ENCODE measurements at places on chromosomes 11 and 22.

GRCh38 chr11:101436511-101437142 lies 147.2 kb downstream of the TRPC6 start:
- DNase-seq = no peak

GRCh38 chr22:50417411-50418210 lies 57.2 kb downstream of the SBF1 start:
- no peak for DNase-seq

DNA sequence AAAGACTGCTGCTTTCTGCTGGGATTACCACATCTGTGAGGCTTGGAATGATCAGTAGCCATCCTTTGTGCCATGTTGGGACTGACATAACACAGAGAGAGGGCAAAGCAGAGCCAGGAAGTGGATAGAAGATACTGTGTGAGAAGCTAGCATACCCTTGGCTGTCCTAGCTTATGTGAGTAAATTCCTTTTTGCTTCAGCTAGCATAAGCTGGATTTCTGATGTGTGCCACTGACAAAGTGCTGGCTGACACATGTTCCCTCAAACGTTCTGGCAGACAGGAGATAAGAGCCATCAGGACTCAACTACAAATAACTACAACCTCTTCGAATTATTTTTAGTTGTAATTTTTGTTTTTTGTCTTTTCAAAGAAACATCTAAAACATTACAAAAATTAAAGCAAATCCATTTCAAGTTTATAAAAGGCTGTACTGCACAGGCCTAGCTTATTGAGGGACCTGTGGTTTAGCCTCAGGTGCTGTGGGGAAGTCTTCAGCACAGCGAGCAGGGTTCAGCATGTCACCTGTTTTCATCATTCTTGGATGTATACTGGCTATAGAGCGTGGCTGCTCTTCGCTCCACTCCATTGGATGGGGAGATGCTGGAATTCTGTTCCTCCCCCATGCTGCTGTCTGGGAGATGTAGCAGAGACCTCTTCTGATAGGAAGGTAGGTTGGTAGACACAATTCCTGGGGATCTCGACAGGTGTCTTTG lies 120.9 kb downstream of the SWAP70 start:
- DNase-seq = no peak

- peak; percentile 23 for DNase-seq
These were observed 1077.3 kb downstream of the TBC1D22A start for GRCh38 chr22:47839595-47840227.

- DNase-seq = no peak
These were observed 111.2 kb upstream of the FGF3 start for GRCh38 chr11:69930081-69931059.

- no peak for DNase-seq
These were observed 21.9 kb upstream of the PPP2R1B start for GRCh38 chr11:111788051-111788450.

DNA sequence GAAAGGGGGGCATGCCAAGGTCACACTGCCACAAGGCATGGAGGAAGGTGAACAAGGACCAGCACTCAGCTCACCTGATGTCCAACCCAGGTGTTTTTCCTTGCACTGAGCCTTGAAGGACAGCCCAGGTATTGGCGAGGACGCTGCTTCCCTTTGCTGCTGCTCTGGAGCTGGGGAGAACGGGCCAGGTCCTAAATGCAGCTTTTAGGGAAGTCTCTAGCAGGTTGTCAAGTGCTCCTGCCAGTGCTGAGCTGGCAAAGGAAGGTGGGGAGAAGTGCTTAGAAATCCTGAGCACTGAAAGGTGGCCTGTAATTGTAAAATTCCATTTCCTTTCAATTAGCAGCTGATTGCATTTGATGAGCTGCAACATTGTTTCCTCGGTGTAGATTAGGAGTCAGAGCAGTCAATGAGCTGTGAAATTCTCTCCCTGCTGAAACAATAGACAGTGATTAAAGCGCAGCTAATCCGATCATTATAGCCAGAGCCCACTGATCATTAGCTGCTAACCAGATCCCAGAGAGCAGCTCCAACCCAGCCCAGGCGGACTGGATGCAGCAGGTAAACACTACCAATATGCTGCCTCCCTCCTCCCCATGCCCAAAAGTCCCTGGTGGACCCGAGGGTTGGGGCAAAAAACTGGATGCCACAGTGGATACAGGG lies 507.6 kb downstream of the INSC start:
- DNase-seq = no peak

GRCh38 chr22:38345782-38346181 lies 28.5 kb upstream of the CSNK1E start:
- no peak for DNase-seq

- no peak for DNase-seq
These were observed 32.4 kb downstream of the KCNQ1 start for GRCh38 chr11:2477254-2477653.

DNA sequence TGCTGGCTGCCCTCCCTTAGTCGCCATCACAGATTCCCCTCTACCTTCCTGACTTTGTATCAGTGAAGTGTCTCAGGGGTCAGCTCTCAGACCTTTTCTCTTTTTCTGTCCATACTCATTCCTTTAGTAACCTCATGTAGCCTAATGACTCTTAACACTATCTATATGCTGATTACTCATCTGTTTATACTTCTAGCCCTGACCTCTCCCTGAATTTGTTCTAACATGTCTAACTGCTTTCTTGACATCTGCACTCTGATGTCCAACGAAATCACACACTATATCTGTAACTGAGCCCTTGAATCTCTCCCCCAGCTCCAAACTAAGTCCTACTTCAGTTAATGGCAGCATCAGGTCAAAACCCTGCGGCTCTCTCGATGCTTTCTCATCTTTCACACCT lies 135.8 kb upstream of the TIMP3 start:
- no peak for DNase-seq

DNA sequence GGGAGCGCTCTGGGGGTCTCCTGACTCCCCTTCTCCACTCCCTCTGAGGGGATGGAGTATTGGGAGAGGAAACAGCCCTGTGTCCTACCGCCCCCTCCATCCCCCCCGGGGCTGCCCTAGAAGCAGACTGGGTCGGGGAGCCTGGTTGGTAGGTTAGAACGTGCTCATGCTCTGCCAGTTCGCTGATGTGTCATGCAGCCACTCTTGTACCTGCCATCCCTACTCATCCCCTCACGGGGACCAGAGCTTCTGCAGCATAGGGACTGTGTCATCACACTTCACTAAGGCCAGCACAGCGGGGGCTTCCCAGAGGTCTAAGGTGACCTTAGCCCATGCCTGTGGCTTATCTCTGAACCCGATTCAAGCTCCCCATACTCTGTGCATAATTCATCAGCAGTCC lies 4.7 kb downstream of the KCNJ1 start:
- DNase-seq = no peak

DNA sequence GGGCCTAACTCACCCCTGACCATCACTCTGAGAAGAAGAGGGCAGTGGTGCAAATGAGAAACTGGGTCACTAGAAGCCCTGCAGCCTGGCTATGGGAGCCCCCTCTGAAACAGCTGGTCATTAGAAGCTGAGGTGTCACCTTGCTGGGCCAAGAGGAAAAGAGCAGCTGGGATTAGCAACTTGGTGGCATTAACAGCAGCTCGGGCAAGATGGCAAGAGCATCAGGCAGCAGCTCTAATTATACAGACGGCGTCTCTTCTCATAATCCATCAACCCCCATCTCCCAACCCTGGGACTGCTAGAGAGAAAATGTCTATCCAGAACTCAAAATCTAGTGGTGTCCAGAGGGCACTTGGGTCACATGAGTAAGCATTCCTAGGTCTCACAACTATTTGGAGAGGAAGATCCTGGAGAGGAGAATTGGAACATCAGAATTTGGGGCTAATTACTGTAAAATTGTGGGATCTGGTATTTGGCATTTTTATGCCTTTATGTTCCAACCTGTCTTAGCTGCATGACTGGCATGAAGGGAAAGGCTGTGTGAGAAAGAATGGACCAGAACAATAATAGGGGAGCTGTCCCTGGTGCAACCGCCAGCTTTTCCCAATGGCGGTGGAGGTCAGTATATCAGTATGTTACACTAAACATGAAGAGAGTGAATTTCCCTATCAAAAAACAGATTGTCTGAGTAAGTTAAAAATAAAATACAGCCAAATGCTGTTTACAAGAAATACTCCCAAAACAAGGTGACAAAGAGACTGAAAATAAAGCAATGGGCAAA lies 7.6 kb upstream of the LMO1 start:
- DNase-seq = no peak

GRCh38 chr11:10495464-10495786 lies 40.4 kb downstream of the AMPD3 start:
- no peak for DNase-seq

DNA sequence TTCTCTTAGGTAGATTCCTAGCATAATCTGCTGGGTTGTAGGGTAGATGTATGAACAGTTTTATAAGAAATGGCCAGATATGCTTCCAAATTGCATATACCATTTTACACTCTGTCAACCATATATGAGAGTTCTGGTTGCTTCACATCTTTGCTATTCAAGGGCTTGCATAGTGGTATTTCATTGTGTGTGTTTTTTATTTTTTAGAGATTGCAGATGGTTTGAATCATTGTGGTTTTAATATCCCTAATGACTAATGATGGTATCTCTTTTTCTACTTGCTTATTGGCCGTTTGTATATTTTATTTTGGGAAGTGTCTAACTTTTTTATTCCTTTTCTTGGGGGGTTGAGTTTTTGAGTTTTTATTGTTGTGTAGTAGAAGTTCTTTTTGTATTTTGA lies 26.9 kb downstream of the RNF214 start:
- DNase-seq = peak; percentile 66

DNA sequence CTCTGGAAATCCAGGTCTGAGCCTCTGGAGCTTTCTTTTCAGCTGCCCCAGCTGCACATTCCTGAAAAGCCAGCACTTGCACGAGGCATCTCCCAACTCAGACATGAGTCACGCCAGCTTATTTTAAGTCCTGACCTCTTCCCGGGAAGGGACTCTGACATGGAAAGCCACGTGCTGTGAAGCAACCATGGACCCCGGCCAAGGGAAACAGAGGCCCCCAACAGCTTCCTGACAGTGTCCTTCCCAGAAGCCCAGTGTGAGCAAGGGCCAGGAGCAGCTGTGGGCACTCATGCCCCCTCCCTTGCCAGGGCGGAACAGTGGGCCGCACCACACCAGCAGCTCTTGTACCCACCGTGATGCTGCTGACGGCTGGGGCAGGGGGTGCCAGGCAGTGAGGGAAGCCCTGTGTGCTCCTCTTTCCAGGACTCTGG lies 118.8 kb upstream of the CADM1 start:
- peak; percentile 93 for DNase-seq

DNA sequence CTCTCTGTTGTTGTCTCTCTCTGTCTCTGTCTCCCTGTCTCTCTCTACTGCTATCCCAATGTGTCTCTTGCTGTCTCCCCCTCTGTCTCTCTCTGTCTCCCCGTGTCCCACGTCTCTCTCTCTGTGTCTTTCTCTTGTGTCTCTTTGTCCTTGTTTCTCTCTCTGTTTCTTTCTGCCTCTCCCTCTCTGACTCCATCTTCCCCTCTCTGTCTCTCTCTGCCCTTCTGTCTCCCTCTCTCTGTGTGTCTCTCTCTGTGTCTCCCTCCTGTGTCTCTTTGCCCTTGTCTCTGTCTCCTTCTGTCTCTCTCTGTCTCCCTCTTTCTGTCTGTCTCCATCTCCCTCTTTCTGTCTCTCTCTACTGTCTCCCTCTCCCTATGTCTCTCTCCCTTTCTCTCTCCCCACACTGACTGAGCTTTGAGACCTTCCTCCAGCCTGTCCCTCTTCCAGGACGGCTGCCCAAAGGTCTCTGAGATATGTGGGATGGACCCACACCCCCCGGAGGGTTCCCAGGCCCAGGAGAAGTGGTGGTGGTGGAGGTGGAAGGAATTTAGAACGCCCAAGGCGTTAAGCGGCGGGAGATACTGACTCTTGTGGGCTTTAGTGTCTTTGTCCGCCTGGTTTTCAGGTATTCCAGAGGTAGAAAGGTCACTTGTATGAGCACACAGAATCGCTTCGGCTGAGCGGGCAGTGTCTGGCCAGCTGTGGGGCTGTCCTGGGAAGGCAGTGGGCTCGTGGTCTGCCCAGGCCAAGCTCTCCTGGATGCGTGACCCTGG lies 65.5 kb upstream of the CCND1 start:
- DNase-seq = no peak

DNA sequence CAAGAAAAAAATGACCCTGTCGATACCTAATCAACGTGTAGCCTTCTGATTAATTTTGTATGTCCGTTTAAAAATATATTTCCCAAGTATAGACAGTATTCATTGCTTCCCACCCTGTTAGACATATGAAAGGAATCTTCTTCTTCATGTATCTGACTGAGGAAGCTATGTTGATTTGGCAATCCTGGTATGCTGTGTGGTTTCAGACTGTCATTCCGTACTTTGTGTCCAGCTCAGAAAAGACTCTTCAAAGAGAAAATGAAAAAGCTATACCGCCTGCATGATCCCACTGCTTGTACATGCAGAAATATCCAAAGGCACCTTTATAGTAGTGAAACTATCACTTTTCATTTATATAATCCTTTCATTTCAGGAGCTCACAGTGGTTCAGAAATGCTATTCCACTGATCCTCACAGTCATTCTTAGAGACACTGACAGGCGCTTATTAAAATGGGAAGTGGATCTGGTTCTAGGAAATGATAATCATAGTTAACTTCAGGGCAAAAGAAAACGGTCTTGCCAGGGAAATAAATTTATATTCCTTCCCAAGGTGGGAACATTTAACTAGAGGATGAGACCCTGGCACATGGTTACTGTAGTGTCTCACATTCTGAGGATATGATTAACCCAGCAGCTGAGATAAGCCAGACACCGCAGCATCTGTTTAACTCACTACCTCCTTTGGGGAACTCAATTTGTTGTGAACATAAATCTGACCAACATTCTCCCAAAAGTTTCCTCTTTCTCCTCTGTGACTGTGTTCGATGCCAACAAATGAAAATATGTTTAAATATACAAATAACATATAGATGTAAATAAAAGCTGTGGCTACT lies 599.2 kb upstream of the LUZP2 start:
- peak; percentile 85 for DNase-seq

DNA sequence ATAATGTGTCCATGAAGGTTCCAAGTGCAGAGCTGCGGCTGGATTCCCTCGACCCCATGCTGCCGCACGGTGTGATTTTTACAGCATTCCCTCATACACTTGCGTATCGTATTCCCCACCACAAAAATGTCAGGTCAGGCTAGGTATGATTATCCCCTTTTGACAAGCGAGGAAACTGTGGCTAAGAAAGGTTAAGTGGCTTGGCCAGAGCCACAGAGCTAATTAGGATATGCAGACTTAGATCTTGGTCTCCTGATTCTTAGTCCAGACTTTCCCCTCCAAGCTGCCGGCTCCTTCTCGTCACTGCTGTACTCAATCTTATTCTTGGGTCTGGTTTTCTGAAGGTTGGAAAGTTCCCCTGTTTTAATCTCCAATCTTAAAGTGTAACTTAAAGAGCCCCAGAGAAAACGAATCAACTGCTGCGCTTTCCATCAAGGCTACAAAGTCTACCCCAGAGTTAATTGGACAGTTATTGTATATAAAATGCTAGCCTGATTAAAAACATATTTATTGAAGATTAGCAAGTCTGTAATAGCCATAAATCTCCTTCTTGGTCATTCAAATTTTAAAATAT lies 176.6 kb downstream of the ADAMTS15 start:
- no peak for DNase-seq

Measured in fibroblast of skin of left biceps (primary cell).